ENCODE measurements at places on chromosomes 2 and 18.

DNA sequence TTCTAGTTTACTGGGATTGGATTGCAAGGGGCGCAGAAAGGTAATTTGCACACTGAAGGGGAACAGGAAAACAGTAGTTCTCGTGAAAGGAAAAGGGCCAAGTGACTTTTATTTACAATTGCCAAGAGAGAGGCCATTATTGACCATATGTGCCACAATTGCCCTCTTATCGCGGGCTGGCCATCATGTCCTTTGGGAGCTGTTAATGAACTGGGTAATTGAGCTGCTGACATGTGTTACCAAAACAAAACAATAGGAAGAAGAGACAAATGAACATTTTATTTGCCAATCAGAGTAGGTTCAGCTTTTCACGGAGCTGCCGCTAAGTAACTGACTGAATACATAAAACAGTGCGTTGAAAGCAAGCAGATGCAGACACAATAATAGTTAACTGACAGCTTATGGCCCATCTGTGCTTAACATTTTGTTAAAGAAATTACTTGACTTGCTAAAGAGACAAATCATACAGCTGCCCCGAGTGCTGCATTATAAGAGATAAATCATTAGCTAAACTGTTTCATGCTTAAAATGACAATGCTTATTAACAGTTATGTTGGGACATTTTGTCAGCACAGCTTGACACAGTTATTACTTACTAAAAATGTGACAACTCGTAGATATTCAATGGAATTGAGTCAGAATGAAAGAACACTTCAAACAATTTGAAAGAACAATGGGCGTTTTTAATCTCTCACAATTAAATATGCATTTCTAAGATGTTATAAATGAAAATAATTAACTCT is 57.5 kb downstream of the PAX3 start:
- DNase-seq: no peak

GRCh38 chr2:231535961-231536360 is 5.7 kb upstream of the NMUR1 start:
- no peak for DNase-seq

DNA sequence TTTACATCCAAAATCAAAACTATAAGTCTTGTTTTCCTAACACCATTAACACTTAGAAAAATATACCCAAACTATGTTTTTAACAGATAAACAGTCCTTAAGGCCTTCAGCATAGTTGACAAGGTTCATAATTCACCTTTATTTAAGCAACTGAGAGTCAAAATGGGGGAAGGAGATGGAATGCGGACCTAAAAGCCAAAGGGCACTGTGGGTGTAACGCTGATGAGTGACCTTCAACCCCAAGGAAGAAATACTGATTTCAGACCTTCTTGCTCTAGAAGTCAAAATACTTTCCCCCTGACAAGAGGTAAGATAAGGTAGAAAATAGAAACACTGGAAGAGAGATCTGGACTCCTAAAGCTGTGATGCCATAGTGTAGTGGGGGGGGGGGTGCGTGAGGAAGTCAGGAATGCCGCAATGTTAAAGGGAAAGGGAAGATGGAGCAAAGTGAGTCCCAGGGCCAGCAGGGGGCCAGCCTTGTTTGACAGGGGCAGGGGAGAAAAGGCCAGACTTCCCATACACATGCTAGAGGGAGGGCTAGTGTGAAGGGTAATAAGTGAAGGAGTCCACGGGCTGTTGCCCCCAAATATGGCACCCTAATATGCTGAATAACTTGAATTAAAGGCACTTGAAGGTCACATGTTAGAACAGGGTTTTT is 31.4 kb downstream of the CCDC93 start:
- no peak for DNase-seq

DNA sequence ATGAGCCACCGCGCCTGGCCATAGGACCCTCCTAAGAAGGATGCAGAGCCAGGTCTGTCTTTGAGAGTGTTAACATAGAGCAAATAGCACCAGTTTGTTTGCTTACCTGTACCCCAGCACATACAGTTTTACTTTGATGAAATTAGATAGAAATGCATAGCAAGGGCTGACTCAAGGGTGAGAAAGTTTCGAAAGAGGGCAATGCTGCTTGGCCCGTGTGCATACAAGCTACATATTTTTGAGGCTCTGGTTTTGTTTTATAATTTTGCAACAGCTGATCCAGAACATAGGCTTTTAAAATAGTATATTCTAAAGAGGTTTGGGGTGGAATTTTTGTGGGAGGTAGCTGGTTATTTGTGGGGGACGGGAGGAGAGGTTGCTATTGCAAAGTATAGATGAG is 151.7 kb downstream of the MCFD2 start:
- DNase-seq: no peak

DNA sequence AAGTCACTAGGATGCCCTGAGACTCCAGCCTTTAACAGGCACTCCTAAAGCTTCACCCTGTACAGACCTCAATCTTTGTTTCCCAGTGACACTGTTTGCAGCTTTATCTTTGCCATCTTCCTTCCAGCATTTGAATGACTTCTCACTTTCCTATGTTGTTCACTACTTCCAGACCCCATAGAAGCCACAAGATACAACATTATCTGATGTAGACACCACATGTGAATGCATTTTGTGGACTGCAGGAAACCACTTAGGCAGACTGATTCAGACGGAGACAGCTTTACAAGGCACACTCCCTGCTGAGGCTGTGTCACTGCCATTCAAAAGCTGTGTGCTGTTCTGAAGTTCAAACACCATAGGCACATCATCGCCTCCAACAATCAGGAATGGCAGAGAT is 67.3 kb upstream of the SPATS2L start:
- no peak for DNase-seq

DNA sequence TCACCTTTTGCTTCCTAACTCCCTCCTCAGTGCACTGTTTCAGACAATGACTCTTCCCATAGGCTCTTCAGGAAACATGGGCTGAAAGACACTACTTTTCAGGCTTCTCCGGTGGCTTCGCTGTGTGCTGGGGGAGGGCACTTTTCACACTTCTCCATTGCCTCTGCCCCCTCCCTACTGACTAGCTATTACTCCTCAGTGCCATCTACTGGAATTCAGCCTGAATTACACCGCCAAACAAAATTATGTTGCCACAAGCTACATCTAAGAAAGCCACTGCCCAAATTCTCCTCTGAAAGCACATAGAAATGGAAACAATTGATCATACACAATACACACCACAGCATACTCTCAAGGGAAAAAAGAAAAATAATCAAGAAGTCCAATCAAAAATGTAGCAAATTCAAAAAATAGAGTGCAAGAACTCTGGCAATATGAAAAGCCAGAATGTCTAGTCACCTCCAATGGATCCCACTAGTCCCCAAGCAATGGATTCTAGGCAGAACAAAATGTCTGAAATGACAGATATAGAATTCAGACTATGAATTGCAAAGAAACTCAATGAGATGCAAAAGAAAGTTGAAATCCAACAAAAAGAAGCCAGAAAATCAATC is 1139.4 kb upstream of the GYPC start:
- no peak for DNase-seq
